ENCODE measurements at places on chromosomes 4 and X.

DNA sequence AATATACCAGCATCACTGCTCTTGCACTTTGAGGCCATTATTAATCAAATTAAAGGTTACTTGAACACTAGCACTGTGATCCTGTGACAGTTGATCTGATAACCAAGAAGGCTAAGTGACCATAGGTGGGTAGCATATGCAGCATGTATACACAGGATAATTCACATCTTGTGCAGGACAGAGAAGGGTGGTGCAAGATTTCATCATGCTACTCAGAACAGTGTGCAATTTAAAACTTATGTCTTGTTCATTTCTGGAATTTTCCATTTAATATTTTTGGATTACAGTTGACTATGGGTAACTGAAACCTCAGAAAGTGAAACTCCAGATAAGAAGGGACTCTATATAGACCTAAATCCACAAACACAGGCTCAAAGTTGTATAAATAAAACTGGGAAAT lies 78.2 kb upstream of the PDE5A start:
- no peak for DNase-seq

- no peak for DNase-seq
Measured at GRCh38 chrX:133905305-133905704, 80.1 kb downstream of the GPC3 start.

GRCh38 chr4:186915816-186916215 lies 192.2 kb upstream of the FAT1 start:
- no peak for DNase-seq

GRCh38 chrX:48924270-48924669 lies 5.4 kb upstream of the PIM2 start:
- DNase-seq = no peak

- DNase-seq = no peak
Measured at GRCh38 chrX:139196890-139197289, 333.6 kb upstream of the F9 start.

DNA sequence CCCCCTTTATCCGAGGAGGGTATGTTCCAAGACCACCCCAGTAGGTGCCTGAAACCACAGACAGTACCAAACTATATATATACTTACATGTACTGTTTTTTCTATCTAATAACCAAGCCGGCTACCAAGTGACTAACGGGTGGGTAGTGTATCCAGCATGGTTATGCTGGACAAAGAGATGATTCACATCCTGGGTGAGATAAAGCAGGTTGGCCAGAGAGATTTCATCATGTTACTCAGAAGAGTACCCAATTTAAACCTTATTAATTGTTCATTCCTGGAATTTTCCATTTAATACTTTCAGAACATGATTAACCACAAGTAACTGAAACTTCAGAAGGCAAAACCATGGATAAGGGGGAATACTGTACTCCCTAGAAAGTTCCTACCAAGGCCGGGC lies 46.5 kb downstream of the RFC1 start:
- no peak for DNase-seq

GRCh38 chr4:3361896-3362295 lies 69.1 kb downstream of the RGS12 start:
- no peak for DNase-seq

DNA sequence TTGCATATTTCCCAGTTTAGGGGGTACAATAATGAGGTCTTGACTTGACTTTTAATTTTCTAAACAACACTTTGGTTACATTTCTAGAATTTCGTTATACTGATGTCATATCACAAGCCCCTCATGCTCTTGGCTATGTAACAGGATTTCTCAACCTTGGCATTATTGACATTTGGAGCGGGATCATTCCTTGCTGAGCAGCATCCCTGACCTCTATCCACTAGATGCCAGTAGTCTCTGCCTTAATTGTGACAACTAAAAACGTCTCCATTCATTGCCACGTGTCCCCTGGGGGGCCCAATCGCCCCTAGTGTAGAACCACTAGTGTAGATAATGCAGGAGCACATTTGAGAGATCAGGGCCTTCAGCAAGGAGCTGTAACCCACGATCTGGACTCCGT lies 234.2 kb upstream of the MID1 start:
- DNase-seq = no peak

GRCh38 chrX:14039344-14039743 lies 9.7 kb upstream of the GEMIN8 start:
- peak; percentile 11 for DNase-seq

DNA sequence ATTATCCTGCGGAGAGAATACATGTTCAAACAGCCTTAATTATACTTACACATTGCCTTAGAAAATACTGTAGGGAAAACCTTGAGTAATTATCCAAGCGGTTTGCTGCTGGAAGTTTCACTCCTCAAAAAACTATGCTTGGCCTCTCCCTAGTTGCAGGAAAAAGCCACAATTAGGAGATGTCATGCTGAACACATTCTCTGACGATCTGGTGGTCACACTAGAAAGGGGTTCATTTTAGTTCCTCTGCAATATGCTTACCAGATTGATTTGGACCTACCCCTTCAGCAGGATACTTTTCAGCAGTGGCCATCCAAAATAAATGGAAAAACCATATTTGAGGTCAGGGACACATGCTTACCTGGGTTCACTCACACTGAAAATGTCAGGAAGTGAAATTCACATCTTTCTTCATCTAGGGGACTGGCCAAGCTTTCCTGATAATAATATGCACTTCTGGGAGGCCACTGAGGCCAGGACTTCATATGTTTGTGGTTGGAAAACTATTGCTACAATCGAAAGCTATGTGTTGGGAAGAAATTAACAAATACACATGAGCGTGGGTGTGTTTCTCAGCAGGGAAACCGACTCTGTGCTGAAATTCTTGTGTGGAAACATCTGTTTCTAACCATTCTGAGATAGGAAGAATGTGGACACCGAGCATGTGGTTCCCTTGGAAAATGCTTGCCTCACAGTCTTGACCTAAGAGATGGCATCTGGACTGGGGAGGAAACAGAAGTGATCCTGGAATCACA lies 68.8 kb downstream of the ATXN3L start:
- no peak for DNase-seq

GRCh38 chr4:148114436-148114835 lies 327.8 kb downstream of the NR3C2 start:
- DNase-seq = no peak

DNA sequence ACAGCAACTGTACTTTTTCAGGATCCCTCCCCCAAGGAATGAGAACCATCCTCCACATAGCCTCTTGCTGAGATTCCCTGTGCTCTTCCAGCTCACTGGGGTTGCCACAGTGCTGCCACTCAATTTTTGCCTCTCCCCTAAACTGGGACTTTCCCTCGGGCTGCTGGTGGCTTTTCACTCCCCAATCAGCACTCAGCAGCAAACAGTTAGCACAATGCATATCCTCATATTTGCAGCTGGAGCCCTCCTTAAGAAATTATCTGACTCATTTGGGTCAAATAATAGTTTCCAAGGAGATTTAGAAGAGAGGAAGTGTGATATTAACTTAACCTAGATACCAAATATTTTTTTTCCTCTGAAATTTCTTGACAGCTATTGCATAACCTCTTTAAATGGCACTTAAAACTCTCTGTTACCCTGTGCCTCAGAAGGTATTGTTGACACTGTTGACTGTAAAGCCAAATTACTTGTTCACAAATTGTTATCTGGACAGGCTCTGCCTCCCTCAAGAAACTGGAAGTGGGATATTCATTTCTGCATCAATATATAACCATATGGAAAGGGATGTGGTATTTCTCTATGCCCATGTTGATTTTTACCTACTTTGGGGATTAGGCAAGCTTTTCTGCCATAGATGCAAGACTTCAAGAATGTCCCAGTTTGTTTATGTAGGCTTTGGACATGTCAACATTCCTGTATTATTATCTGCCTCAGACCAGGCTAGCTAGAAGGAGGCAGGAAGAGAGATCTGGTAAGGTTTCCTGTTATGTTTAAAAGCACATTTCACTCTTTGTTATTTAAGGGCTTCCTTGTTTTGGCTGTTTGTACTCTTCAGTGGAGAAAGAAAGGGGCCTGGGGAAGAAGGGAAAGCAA lies 58.0 kb downstream of the SEPTIN11 start:
- DNase-seq = no peak

DNA sequence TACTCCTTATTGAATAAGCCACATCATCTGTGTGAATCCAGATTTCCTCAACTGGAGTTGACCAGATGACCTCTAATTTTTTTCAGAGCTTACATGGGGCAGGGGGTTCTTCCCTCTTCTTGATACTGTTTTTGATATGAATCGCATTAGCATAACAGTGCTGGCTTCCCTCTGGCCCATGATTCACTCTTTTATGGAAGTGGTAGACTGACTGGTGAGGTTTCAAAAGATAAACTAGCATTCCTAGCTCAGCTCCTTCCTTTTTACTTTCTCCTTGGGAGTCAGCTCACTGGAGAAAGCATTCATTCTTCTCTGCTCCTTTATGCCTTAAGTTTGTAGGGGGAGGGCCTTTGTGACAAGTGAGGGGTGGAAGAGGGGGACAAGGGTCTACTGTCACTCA lies 161.0 kb upstream of the FGF13 start:
- no peak for DNase-seq

DNA sequence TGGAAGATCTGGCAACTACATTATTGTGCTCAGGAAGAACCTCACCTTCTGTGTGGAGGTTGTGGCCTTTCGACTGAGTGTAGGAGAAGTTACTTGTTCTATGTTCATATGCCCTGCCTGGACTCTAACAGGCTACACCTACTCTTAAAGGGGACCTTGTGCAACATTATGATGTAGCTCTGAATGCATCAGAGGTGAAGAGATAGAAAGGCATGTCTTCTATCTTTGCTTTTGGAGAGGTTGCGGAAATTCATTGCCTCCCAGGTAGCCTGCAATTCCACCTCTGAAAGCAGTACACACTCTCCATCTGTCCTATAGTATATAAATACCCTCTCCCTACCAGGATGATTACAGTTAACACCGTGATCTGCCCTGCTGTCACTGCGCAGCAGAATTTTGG lies 7.1 kb upstream of the SLAIN2 start:
- DNase-seq = no peak

GRCh38 chrX:146581981-146582712 lies 227.4 kb upstream of the CXorf51B start:
- DNase-seq = no peak

DNA sequence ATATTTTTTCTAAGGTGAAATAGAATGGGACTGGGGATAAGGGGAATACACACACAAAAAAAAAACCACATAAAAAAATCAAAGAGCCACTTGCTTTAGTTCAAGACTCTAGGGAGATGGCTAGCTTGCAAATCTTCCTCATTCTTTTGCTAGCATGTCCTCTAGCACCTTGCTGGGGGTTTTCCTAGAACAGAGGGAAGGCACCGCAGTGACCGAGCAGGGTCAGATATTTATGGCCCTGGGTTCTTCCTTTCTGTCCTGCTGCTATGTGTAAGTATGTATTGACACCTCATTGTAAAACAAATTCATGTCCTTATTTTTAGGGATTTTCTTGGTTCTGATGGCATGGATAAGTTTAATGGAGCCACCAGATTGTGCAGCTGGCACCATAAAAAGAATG lies 81.2 kb downstream of the SHISA3 start:
- no peak for DNase-seq

- DNase-seq = no peak
Measured at GRCh38 chr4:1510931-1511330, 104.7 kb upstream of the NKX1-1 start.

DNA sequence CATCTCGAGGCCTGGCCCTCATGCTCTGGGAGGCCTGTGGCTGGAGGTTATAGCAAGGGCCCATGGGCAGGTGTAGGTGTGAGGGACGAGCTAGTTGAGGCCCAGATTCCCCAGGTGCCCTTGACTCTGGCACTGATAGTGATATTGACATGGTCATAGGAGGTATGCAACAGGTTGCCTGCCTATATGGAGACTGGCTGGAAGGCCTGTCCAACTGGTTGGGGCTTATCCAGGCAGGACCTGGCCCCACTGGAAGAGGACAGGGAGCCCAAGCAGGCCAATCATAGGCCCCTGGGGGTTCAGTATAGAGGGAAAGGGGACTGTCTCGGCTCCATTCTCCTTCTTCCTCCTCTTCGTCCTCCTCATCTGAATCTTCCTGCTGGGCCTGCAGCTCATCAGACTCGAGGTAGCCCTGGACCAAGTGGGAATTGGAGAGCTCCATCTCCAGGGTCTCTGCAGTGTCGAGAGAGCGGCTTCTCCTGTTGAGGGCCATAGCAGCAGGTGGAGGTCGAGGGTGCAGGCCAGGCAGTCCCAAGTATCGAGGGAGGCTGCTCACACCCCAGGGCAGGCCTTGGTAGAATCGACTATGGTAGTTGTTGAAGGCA lies 15.3 kb downstream of the AMER1 start:
- no peak for DNase-seq

- no peak for DNase-seq
Measured at GRCh38 chrX:87805829-87806490, 288.4 kb downstream of the KLHL4 start.

DNA sequence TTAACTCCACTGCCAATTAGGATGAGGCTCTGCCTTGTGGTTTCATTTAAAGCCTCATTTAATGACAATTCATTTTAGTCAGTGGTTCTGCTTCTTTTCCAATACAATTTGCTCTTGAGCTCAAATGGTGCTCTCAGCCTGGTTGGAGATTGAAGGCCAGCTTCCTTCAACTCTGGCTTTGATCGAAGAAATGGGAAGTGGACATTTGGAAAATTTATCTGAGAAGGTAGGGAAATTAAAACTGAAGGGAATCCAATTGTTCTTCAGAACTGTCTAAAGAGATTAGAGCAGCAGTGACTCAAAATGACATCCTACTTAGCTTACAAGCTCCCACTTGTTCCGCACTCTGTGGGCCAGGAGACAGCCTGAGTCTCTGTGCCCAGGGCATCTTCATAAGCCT lies 206.8 kb downstream of the SMARCA1 start:
- no peak for DNase-seq

- DNase-seq = no peak
Measured at GRCh38 chr4:128289523-128290158, 2.0 kb upstream of the PGRMC2 start.

- DNase-seq = no peak
Measured at GRCh38 chr4:57676394-57676793, 566.2 kb upstream of the IGFBP7 start.

DNA sequence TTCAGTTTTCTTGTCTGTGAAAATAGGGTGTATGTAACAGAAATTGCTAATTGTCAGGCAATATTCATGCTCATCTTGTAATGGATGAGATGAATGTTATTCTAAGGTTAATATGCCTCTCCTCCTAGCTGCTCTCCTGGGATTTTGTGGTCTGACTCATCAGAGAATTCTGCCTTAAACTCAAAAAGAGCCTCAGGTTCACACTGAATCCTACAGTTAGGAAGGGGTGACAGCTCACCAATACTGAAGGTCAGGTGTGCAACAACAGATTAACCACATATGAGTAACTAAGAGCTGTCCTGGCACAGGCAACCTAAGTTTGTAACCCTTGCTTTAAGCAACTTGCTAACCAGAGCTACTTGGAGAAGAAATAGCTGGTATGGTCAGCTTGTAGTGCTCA lies 197.7 kb downstream of the SPATA18 start:
- no peak for DNase-seq
